ENCODE measurements at places on chromosomes 3 and 15.

DNA sequence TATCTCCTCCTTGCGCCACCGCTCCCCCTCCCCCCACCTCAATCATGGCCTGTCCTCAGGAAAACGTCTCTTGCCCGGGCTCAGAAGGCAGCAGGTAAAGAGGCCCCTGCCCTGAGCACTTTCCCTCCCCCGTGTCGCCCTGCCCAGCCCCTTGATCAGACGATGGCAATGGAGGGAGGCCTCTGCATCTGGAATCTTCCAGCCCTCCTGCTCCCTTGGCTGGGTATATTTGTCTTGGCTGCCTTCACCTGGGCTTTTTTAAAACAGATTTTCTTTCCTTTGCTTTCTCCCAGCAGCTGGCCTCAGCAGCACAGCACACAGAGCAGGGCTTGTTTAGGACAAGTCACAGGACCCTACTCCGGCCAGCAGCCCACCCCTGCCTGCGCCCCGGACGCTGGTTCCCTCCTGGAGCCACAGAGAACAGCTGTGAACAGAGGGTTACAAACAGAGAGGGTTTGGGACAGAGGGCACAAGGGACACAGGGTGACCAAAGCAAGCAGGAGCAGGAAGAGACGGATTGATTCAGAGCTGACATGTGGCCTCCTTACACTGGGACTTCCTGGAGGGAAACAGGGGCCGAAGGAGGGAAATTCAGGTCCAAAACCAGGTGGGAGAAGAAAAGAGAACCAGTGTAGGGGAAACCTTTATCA lies 78.7 kb downstream of the ISG20 start:
- DNase-seq = no peak

- DNase-seq = no peak
These were observed 21.4 kb downstream of the SCG3 start for GRCh38 chr15:51702710-51703109.

DNA sequence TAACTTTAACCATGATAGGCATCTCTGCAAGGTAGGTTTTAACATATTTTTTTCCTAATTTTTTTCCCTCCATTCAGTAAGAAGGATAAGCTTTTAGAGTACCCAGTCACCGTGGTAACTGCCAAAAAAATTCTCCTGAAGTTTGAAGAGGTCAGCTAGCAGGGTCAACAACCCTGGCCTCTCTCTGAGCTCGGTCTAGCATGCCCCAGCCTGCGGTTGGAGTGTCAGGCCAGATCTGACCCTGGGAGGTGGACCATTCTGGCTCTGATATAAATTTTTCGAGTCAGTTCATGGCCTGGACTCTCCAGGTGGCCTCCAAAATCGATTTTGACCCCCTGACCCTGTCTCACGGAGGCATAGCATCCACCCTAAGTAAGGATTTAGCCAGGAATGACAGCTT lies 29.7 kb downstream of the SOX2 start:
- peak; percentile 13 for DNase-seq

GRCh38 chr3:185900228-185900627 lies 37.6 kb downstream of the TRA2B start:
- peak; percentile 94 for DNase-seq

GRCh38 chr3:46737329-46737731 lies 19.7 kb upstream of the PRSS50 start:
- no peak for DNase-seq

DNA sequence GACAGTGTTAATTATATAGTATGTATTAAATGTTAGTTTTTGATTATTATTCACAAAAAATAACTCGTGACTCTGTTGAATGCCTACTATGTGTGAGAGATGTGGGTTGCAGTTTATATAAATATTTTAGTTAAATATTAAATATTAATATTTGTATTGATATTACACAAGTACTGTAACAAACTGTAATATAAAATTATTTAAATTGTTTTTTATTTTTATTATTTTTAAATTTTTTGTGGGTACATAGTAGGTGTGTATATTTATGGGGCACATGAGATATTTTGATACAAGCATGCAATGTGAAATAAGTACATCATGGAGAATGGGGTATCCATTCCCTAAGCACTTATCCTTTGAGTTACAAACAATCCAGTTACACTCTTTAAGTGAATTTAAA lies 196.1 kb upstream of the ZNF717 start:
- DNase-seq = no peak

GRCh38 chr15:40081691-40082194 lies 26.9 kb downstream of the BMF start:
- no peak for DNase-seq

GRCh38 chr3:72595376-72595775 lies 252.9 kb downstream of the SHQ1 start:
- no peak for DNase-seq

- DNase-seq = no peak
These were observed 74.7 kb downstream of the FBN1 start for GRCh38 chr15:48570822-48571221.

GRCh38 chr3:2535206-2535605 lies 436.5 kb downstream of the CNTN4 start:
- no peak for DNase-seq

GRCh38 chr3:72003936-72004335 lies 219.0 kb upstream of the PROK2 start:
- no peak for DNase-seq

GRCh38 chr3:15271785-15272381 lies 60.5 kb downstream of the SH3BP5 start:
- no peak for DNase-seq

DNA sequence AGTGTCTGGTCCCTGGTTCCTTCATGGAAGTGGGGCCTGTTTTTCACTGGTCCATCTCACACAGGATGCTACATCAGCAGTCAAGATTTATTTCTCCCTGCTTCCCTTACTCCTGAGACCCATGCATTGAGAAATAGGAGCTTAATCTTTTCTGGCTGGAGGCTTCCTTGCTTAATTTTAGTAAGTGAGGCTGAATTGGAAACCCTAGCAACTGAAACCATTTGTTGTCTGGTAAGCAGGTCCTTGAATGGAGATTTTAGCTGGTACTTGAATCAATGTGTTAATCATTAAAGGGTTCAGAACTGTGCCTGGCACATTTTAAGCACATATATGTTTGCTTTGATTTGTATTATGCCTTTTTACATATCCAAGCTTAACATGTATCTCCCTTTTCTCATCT lies 20.2 kb upstream of the MEF2A start:
- DNase-seq = no peak

GRCh38 chr3:157533298-157534070 lies 30.3 kb upstream of the VEPH1 start:
- DNase-seq = peak; percentile 55

GRCh38 chr15:83973816-83974215 lies 261.8 kb upstream of the GOLGA6L4 start:
- DNase-seq = no peak

- DNase-seq = no peak
These were observed 170.0 kb downstream of the SEMA6D start for GRCh38 chr15:47887241-47887800.

DNA sequence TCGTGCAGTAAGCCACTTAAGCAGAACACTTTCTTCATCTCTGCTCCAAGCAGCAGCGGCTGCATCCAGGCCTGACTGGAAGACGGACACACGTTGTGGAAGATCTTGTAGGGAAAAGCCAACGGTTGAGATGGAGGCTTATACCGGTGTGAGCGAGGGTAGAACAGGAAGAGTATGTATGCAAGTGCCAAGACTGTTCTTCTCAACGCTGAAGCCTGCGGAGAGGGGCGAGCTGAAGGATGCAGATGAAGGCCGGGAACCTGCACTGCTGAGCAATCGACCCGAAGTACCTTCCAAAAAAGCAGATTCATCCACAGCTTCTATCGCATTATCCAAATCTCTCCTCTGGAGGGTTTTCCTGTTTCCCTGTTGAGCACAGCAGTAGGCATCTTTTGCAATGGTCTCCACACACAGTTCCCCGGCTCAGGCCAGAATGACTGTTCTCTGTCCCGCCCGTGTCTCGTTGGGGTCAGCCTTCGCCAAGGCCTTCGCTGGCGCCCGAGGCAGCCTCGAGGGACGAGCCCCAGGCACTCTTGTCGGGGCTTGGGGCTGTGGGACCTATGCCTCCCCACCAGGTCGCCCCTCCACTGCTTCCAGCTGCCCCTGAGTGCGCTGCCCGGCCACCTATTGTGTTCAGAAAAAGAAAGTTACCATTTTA lies 22.2 kb upstream of the DYNC1LI1 start:
- DNase-seq = no peak

- DNase-seq = no peak
These were observed 163.1 kb downstream of the TLE3 start for GRCh38 chr15:69934607-69935006.

- DNase-seq = no peak
These were observed 80.1 kb upstream of the CHRM5 start for GRCh38 chr15:33888176-33888575.

DNA sequence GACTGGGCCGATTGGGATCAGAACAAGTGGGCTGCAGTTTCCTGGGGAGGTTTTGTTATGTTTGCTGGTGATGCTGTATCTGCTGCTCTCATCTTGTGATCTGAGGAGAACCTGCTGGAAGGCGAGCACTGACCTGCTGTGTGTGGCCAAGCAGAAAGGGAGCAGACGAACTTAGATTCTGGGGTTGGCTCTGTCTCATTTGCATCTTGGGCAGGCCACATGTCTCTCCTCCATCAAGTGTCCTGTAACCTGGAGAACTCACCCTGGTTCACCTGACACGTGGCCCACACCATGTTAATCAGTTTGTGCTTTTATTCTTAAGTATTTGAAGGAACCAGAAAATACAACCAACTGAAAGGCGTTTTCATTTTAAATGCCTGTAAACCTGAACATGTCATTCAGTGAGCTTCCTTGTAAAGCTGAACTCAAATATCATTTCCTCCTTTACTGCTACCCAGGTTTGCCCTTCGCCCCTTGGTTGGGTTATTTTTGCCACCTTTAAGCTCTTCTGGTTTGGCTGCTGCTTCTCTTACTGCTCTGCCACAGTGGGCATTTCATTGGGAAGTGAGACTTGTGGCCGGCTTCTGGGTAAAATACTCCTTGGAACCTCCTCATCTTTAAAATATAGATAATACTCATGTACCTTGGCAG lies 33.5 kb upstream of the TRAK1 start:
- no peak for DNase-seq

- DNase-seq = no peak
These were observed 88.7 kb downstream of the ARNT2 start for GRCh38 chr15:80492874-80493273.

GRCh38 chr3:37323494-37323893 lies 149.1 kb upstream of the LRRFIP2 start:
- no peak for DNase-seq

DNA sequence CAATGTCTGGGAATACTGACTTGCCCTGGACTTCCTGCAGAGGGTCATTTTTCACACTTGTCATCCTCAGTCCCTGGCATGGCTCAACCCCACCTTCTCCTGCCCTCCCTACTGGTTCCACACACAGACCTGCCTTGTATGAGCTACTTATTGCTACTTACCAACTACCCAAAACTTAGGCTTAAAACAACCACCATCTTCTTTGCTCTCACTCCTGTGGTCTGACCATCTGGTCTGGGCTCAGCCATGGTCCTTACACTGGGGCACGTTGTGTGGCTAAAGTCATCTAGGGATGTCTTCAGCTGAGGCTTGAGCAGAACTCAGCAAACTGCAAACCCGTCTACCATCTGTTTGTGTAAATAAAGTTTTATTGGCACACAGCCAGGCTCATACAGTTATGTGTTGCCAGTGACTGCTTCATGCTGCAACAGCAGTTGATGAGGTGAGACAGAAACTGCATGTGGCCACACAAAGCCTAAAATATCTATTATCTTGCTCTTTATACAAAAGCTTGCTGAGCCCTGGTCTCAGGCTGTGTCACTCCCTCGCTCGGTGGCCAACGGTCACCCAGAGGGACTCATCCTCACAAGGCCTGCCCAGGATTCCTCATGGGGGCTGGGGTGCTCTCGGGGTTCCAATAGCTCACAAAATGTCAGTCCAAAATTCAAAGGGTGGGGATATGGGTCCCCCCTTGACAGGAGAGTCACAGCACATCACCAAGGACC lies 43.5 kb downstream of the KLF15 start:
- no peak for DNase-seq

GRCh38 chr3:126900859-126901540 lies 81.9 kb upstream of the PLXNA1 start:
- peak; percentile 38 for DNase-seq

GRCh38 chr15:42059661-42060476 lies 34.5 kb downstream of the PLA2G4D start:
- peak; percentile 35 for DNase-seq

DNA sequence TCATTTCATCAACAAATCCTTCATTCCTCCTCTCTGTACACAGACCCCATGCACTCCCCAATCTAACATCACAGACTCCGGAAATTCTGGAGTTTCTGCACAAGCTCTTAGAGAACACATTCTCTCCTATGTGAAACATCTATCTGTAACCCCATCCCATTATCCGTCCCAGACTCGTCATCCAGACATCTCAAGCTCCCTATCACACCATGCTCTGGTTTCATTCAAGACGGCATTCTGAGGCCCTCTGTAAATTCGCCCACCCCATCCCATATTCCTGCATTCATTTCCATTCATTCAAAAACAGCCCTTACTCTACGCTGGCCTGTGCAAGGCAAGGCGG lies 575 bp downstream of the LEO1 start:
- DNase-seq = no peak

GRCh38 chr15:93200081-93200836 lies 111.2 kb upstream of the RGMA start:
- no peak for DNase-seq

DNA sequence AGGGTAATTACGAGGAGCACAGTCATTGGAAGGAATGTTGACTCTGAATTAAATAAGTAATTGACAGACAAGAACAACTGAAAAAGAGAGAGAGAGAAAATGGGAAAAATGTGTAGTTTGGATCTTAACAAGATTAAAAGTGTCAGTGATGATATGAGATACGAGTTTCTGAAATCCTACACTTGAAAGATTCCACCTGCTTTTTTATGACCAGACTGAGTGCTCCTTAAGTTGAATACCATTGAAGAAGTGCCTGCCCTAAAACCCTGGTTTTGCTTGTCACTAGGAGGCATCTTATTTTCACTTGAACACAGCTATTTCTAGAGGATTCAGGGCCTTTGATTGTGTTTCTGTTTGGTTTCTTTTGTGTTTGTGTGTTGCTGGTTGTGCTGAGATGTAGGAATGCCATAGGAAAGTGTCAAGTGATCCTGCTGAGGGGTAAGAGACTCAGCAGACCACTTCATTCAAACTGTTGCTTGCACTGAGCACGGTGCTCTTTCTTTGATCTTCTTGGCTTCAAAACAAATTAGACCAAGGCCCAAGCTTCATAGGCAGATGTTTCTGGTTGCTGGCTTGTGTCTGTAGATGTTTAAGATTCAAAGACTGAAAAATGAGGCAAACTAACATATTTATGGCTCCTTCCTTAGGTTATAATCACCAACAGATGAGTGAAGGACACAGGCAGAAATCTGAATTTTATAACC lies 17.2 kb upstream of the ABHD10 start:
- DNase-seq = no peak

DNA sequence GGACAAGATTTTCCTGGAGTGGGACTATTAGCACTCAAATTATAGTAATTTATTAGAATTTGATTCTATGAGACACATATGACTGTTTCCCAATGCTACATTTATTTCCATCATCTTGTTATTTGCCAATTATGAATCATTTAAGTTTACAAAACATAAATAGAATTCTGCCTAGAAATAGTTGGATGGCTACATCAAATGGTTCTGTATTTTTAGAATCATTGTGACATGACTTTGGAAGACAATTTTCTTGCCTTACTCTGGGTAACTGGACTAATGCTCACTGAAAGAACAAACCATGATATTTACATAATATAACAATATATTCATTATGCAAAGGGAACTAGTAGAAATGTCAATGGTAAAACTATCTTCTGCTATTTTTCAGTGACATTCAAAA lies 173.5 kb downstream of the ZIC1 start:
- no peak for DNase-seq

- no peak for DNase-seq
These were observed 118.1 kb downstream of the ZNF621 start for GRCh38 chr3:40642812-40643211.

GRCh38 chr3:134392336-134392983 lies 18.2 kb upstream of the AMOTL2 start:
- no peak for DNase-seq

Data from RCC 7860 (cell line).